ENCODE measurements at places on chromosomes 5 and 9. TPM values are rescaled to one million over a fixed set of nuclear protein-coding genes. Genes with fewer than 3 reads are reported as not detected.

DNA sequence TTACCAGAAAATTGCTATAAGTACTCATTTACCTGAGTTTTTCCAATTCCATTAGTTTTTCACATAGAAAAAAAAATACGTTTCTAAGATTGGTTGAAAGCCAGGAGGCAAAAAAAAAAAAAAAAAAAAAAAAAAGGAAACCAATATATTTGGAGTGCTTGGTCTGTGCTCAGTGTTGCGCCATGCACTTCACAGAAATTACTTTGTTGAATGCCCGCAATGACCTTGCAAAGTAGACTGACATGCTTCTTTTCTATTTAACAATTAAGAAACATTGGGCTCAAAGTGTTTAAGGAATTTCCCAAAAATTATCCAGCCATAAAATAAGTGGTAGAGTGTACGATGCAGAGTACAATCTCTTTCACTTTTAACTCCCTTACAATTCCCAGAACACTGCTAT, 65.2 kb upstream of the PAPPA start:
- DNase-seq, result no peak

- DNase-seq, result no peak
These were observed 635.4 kb downstream of the IRX1 start for GRCh38 chr5:4230786-4231641.

The SUSD3 gene
- total RNA-seq, result 1.1 TPM

The FOXD4L6 gene
- total RNA-seq, result not detected

The TOR1B gene
- 10.1 TPM for total RNA-seq

DNA sequence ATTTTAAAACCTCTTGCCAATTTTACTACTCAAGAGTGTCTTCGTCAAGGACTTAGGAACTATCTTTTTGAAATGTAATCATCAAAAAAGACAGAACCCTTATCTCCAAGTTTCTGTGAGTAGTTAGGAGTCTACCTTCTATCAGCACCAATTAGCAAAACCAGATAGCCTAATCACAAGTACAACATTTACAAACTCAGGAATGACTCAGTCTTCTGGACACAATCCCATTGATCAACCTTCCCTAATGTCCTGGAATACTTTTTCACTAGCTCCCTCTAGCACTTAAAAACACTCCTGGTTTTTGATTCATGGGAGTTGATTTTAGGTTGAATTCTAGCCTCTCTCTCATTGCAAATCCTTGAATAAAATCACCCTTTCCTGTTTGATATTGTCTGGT, 680.7 kb downstream of the PRR16 start:
- no peak for DNase-seq

The BRINP1 gene
- 1.7 TPM for total RNA-seq

All from cardiac septum (tissue), 1 donor.